Skeletal muscle cell (primary cell): ENCODE measurements at places on chromosomes 13 and 19.
A peak's percentile ranks its signal among the peaks of the same experiment; 100 is the strongest.

GRCh38 chr13:98492335-98493041, 84.4 kb downstream of the STK24 start:
- DNase-seq: no peak

- DNase-seq: peak; percentile 56
Measured at GRCh38 chr19:29662604-29663404, 2.5 kb upstream of the PLEKHF1 start.

GRCh38 chr19:42412227-42412626, 15.0 kb downstream of the LIPE start:
- DNase-seq: no peak

GRCh38 chr19:13914777-13915176, 8.8 kb downstream of the CC2D1A start:
- no peak for DNase-seq

DNA sequence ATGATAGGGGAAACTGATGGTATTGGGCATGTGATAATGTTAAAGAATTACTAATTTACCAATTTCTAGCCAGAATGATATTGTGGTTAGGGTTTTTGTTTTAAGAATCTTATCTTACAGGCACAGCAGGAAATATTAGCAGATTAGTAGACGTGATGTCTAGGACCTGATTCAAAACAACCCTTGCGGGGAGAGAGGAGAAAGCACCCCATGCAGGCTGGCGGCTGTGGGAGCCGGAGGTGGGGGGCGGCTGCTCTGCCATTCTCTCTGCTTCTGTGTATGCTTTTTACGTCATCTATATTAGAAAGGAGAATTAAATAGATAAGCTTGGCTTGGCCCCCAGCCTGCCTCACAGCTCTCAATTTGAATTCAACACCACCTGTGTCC, 41.5 kb downstream of the MLLT1 start:
- DNase-seq: no peak

- no peak for DNase-seq
Measured at GRCh38 chr13:103431856-103432255, 365.6 kb upstream of the SLC10A2 start.

- DNase-seq: no peak
Measured at GRCh38 chr13:114285166-114285808, 3.9 kb downstream of the UPF3A start.
